ENCODE measurements at places on chromosomes 4 and X.
A peak's percentile ranks its signal among the peaks of the same experiment; 100 is the strongest.

DNA sequence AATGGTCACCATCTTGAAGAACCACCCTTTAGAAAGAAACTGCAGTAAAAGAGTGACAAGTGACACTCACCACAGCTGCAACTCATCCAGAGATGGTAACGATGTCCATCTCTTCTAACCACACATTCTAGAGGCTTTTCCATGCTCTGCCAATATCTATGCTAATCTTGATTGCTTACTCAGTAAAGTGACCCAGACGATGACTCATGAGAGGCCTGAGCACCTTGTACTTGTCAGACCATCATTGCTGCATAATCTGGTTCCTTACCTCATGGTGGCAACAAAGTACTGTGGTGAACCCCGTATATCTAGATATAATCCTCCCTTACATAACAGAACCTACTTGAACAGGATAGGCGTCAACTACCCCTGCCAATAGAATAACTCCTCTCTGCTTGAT is 75.6 kb downstream of the CCNG2 start:
- DNase-seq = no peak

DNA sequence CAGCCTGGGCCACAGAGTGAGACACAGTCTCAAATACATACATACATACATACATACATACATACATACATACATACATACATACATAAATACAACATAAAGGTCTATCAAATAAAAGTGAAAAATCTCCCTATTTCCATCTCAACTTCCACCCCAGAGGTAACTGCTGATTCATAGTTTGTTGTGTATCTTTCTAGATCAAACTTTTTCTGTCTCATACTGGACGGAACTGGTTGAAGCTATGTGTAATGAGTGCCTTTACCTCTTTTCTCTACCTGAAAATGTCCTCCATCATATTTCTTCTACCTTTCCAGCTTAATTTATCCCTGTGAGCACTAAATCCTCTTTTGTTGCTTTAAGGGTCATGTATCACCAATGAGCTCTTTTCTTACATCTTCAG is 102.5 kb downstream of the HDAC8 start:
- DNase-seq = no peak

- no peak for DNase-seq
Observed at GRCh38 chr4:155914782-155915181, 11.3 kb downstream of the TDO2 start.

GRCh38 chr4:159307929-159308328 is 205.1 kb downstream of the RAPGEF2 start:
- DNase-seq = no peak

DNA sequence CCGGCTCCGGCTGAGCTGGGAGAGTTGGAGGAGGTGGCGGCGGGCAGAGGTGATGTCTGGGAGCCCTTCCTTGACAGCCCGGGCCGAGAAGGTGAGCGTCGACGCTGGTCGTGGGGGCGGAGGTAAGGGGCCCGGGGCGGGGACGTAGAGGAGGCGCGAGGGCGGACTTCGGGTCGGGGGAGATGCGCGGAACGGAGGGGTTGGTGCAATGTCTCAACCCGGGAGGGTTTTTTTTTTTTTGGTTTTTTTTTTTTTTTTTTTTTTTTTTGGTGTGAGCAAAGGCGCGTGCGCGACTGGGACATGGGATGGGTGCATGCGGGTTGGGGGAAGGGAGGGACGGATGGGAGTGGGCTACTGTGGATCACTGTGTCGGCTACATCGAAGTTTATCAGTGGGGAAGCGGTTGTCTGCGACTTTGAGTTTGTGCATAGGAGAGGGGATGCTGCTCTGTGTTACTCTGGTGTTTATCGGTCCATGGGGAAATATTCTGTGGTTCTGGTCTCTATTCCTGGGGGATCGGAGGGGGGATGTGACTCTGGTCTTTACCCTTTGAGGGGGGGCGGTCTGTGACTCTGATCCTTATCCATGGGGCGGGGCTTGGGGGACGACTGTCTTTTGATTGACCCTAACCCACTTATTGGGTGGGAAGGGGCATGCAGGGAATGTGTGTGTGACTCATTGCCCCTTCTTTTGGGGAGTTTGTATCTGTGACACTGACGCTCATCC is 537 bp downstream of the RBM10 start:
- DNase-seq = peak; percentile 11

- no peak for DNase-seq
Observed at GRCh38 chr4:18858229-18858922, 836.8 kb upstream of the LCORL start.

- DNase-seq = no peak
Observed at GRCh38 chrX:71640002-71640401, 21.7 kb upstream of the CXCR3 start.

DNA sequence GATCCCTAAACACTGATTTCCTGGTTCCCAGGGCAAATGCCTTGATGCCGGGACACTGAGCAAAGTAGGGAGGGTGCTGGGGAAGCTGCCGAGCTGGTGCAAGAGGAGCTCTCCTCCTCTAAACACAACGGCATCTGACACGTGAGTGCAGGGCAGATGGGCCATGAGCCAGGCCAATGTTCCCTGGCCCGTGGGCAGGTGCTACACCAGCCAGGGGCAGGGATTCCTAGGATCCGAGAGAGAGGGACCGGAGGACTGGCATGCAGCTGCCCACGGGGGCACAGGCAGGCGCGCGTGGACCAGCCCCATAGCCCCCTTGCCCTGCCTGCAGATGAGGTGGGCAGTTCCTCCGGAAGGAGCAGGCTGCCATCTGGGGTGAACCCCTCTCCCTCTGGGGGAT is 66.8 kb upstream of the AFAP1 start:
- no peak for DNase-seq

Data from skin of body (tissue), 3 donors.